ENCODE measurements at places on chromosomes 2 and 18.

DNA sequence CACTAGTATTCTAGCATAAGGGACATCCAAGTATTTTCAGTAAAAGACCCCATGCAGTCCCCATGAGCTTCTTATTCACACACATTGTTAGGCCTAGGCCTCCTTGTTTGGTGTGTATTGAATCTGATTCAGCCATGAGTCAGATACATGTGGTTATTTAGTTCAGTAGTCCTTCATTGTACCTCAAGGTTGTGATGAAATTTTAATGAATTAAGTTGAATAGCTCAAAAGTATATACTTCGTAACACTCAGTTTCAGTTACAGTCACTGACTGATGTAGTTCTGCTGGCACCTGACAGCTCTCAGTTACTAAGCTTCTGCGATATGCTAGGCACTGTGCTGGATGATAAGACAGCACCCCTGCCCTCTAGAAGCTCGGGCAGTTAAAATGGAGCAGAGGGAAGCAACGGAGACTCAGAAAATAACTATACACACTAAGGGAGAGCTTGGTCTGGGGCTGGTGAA lies 86.4 kb downstream of the XRCC5 start:
- DNase-seq, result no peak

GRCh38 chr2:236592821-236593220 lies 23.2 kb downstream of the ACKR3 start:
- DNase-seq, result no peak

DNA sequence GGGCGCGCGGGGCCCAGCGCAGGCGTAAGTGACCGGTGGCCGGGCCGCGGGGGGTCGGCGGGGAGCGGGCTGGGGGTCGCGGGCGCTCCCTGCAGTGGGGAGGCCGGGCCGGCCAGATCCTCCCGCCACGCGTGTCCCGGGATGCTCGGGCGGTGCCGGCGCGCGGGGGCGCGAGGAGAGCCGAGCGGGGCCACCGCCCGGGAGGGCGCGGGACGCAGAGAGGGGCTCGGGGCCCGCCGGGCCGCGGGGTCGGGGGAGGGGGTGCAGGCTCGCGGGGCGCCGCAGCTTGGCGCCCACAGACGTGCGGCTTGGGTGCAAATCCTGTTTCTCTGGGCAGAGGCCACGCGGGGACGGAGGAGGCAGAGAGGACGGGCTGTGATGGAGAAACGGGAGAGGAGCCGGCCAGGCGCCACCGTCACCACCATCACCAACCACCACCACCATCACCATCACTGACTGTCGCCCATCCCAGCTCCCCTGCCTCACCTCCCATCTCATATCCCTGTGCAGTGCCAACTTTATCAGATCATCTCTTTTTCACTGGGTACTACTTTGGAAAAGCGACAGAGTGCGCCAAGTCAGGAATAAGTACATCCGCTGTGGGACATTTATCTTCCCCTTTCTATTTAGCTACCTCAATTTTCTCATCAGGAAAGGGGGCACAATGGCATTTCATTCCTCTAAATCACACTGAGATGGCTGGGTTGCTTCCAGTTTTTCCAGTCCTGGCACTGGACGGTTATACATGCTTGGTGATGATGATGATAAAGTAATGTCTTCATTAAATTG lies 97.2 kb upstream of the GPR45 start:
- DNase-seq, result no peak

- no peak for DNase-seq
Observed at GRCh38 chr2:207697411-207697810, 14.0 kb upstream of the CCNYL1 start.

GRCh38 chr2:12169721-12170120 lies 423.3 kb downstream of the LPIN1 start:
- DNase-seq, result no peak

All from stimulated activated CD8-positive, alpha-beta memory T cell treated with anti-CD3 and anti-CD28 coated beads, Interleukin-4, amount 100 ng/mL, for 4 hours (primary cell).